ENCODE measurements at places on chromosomes 7 and 10.

DNA sequence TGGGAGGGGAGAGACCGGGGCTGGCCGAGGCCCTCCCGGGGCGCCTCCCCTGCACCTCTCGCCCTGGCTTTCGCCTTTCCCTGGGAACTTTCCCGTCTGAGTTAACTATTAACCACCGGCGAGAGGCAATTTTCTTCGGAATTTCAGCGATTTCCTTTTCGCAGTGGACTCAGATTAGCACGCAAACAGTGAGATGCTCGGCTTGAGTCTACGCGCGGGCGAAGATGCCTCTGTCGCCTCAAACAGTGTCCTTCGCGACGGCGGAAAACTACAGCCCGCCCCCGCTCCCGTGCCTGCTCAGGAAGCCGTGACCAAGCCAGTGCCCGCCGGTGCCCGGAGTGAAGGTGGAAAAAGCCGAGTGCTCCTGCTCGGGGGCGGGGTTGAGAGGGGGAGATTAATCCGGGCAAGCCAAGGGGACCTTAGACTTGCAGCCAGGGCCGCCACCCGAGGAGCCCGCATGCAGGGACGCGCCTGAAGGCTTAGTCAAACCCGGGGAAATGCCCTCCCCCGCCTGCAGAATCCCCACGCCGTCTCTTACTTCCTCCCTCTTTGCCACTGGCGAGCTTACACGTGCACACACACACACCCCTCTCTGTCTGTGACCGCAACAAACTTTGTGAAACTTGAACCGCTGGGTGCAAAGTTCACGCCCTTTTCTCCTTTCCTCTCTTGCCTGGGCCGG, 14.5 kb upstream of the PAX2 start:
- no peak for DNase-seq

GRCh38 chr7:12567015-12567414, 3.5 kb upstream of the SCIN start:
- DNase-seq: no peak

DNA sequence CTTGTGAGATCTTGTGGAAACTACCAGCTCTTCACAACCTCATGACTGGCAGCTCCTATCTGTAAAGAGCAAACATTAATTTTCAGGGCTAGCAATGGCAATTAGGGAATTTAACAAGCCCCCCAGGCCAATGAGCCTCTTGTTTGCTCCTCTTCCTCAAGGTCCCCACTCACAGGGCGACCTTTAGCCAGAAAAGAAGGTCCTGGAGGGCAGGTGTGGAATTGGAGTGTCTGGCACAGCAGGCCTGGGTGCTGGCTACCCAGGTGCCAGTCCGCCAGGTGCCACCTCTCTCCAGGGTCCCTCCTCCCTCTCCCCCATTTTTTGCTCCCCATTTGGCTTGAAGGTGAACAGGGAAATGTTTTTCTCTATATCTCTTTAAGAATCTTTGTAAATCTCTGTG, 1.9 kb upstream of the CEP55 start:
- DNase-seq: no peak

DNA sequence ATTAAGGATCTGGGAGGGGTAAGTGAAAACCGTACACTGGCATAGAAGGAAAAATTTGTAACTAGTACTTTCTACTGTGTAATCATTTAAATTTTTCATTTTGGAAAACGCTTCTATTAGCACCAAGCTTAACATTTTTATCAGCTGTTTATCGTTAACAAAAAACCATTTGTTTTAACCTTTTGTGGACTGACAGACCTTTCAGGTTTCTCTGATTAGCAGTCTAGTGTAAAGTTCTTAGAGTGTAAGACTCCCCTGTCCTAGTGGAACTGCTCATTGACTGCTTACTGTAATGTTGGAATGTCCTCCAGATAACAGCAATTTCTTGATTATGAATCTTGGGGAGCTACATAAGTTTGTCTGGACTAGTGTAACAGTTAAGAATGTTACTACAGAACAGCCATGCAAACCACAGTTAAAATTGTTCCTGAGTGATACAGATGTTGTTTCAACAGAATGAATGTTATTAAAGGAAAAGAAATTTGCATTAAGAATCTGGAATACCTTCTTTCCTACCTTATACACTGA, 2.0 kb downstream of the DBF4 start:
- no peak for DNase-seq

DNA sequence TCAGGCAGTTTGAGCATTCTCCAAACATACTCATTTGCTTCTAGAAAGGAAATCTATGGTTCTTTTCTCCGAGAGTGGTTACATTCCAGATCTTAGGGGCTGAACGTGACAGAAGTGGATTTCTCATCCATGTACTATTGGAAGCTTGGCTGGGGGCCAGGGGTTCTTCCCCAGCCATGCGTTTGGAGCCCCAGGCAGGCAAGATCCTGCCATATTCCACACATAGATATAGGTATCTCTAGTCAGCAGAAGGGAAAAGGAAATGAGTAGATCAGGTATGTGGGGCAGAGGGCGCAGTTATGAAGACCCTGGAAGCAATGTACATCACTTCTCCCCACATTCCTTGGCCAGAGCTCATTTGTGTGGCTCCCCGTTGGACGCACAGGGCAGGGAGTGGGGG, 299.8 kb downstream of the CCDC3 start:
- DNase-seq: no peak

- no peak for DNase-seq
Measured at GRCh38 chr10:106519376-106520030, 645.0 kb downstream of the SORCS1 start.

GRCh38 chr7:136925556-136925955, 57.1 kb downstream of the CHRM2 start:
- no peak for DNase-seq

DNA sequence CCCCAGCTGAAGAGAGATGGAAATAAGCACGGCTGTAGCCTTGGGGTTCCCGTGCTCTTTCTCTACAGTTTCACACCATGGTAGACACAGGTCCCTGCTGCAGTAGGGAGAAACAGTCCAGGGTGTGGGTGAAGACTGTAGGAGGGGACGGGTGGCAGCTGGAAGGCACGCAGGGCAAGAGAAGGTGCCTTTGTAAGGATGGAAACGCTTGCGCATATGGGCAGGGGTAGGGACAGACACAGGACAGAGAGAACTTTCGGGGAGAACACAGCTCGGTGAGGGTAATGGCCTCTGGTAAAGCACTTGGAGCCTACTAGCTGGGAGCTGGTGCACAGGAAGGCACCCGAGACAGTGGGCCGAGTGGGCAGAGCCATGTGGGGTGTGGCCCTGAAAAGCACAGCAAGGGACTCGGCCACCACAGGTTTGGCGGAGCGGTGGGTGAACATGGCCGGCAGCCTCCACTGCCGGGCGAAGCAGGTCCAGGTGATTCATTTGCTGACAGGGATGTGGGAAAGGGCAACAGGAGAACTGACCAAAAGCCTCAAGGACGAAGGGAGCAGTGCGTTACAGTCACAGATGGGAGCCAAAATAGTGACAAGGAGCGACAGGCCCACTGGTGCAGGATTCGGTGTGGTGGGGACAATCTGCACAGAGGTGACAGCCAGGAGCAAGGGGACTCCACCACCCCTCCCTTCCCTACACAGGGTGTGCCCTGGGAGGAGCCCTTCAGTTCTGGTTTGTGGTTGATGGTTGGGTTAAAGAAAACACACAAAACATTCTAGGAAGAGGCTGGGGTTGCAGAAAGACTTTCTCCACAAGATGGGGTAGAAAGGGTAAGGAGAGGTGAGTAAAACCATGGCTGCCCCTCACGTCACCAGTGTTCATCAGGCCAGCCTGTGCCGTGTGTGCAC, 97.1 kb downstream of the VOPP1 start:
- DNase-seq: no peak

- no peak for DNase-seq
Measured at GRCh38 chr10:129594811-129595210, 127.8 kb downstream of the MGMT start.

GRCh38 chr7:123096976-123097375, 101.5 kb upstream of the TAS2R16 start:
- no peak for DNase-seq

DNA sequence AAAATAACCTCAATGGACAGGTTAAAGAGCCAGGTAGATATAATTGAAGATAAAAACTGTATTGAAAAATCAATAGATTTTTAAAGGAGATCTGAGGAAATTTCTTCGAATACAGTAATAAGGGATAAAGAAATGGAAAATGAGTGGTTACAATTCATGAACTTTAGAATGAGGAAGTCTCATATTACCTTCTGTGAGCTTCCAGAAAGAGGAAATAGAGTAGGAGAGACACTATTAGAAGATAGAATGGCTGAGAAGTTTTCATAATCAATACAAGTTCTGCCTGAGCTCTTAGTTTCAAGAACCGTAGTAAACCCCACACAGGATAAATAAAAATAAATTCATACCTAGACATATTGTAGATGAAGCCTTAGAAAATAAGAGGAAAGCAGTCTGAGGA, 11.5 kb downstream of the SDK1 start:
- DNase-seq: no peak

DNA sequence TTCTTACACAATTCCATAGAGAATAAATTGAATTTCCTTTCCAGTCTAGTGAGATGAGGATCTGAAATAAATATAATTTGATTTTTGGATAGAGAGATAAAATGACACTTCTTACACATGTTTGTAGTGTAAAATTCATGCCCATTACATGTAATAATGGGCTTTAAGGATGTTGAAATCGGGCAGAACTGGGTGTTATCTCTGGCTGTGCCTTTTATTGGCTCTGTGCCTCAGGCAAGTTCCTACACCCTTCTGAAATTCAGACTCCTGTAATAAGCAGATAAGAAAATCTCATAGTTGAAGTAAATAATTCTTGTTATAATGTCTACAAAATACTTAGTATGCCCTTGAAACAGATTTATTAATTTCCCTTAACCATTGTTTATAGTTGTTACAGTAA, 125.6 kb downstream of the SEMA3A start:
- DNase-seq: no peak

DNA sequence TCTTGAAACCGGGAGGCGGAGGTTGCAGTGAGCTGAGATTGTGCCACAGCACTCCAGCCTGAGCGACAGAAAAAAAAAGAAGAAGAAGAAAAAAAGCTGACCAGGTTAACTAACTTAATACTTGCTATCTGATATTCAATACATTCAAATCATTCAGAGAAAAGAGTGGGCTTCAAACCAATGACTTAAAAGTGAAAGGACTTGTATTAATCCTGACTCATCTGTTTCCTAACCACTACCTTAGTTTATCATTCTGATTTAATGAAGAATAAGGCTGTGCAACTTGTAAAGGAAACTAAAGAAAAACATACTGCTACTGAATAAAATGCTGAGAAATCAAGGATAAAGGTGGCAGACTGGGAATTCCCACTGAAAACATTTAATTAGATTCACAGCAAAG, 128.4 kb downstream of the NRBF2 start:
- DNase-seq: no peak

DNA sequence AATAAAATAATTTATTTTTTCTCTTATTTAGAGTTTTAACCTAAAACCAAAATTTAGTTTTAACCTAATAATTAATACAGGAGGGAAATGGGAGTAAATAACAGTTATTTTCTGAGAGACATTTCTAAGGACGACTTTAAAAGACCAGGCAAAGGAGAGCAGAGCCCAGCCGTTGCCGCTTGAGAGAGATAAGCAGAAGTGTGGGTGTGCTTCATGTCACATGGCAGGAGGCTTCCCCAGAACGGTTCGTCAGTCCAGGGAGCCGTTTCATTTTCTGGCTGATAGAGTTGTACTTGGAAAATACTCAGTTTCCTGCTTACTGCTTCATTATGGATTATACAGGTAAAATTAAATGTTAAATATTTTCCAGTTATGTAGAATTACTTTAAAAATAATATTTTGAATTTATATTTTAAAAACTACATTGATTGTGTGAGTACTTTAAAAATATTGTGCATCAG, 61.4 kb downstream of the ST7 start:
- no peak for DNase-seq

DNA sequence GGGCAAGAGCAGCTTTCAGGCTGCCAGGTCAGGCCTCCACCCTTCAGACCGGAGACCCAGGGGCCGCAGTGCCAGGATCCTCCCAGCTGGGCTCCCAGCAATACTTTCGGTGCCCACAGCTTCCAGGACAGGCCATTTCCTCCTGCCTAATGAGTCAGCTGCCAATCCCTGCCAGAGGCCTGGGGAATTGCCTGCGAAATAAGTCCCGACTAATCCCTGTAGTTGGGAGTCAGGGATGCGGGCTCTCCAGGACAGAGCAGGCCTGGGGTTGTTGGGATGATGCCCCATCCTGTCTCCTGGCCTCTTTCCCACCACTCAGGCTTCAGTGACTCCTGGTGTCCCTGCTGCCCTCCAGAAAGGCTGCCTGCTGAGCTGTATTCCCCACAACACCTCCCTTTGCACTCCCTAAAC, 143.5 kb upstream of the UNC5B start:
- no peak for DNase-seq

GRCh38 chr7:42071372-42072261, 165.4 kb downstream of the GLI3 start:
- no peak for DNase-seq

- DNase-seq: no peak
Measured at GRCh38 chr7:134865001-134865845, 85.8 kb downstream of the CALD1 start.

DNA sequence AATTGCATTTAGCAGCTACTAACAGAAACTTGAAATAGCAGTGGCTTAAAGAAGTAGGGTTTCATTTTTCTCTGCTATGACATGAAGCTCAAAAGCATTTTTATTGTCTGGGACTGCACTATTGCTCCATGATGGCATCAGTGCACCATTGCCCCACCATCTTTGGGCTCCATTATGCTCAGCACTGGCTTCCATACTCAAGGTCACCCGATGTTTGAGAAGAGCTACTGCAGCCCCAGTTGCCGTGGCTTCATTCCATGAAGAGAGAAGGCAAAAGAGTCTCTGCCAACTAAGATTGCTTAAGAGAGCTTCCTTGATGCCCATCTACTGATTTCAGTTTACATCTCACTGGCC, 192.2 kb upstream of the LRGUK start:
- DNase-seq: no peak

DNA sequence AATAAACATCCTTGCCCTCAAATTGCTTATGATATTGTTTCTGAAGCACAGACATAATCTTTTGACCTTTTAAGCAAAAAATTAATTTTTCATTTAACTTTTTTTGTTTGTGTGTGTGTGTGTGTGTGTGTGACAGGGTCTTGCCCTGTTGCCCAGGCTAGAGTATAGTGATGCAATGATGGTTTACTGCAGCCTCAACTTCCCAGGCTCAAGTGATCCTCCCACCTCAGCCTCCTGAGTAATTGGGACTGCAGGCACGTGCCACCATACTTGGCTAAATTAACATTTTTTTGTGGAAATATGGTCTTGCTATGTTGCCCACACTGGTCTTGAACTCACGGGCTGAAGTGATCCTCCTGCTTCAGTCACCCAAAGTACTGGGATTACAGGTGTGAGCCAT, 68.9 kb downstream of the BMPR1A start:
- DNase-seq: no peak

Data from activated gamma-delta T cell (primary cell).